Dermis microvascular lymphatic vessel endothelial cell (primary cell): ENCODE measurements at places on chromosomes 2 and 18. TPM values are rescaled to one million over a fixed set of nuclear protein-coding genes. Genes with fewer than 3 reads are reported as not detected.

- no peak for DNase-seq
Observed at GRCh38 chr2:67108231-67108630, 288.9 kb upstream of the ETAA1 start.

DNA sequence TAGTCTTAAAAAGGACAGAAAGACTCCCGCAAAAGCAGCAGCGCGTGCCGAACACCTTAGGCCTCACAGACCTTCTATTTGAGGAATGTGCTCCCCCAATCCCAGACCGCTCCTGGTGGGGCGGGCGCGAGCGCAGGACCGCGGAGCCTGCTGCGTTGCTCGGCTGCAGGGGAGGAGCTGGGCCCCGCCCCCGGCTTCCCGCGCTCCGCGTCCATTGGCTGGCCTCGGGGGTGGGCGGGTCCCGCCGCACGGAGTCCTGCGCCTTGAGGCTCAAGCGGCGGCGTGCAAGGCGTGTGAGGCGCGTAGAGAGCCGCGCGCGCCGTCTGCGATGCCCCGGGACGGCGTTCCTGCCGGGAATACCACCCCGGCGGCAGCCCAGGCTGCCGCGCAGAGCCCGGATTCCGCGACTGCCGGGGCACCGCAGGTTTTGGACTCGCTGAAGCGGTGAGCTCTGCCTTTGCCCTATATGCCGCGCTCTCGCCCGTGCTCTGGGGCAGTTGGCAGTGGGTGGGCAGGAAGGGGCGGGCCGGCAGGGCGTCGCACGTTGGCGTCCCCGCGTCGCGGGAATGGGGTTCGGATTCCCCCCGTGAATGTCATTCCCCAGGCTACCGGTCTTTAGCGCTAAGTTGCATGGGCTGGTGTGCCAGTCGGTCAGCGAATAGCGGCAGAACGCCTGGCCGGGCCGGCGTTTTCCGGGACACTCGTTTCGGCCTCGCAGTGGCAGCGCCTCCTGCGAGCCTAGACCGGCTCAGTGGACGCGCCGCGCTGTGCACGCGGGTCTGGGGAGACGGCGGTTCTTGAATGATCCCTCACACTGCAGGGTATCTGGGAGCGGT, 49.6 kb upstream of the PAIP2B start:
- peak; percentile 89 for DNase-seq

- peak; percentile 70 for DNase-seq
Observed at GRCh38 chr2:10303694-10304378, 1.1 kb downstream of the HPCAL1 start.

DNA sequence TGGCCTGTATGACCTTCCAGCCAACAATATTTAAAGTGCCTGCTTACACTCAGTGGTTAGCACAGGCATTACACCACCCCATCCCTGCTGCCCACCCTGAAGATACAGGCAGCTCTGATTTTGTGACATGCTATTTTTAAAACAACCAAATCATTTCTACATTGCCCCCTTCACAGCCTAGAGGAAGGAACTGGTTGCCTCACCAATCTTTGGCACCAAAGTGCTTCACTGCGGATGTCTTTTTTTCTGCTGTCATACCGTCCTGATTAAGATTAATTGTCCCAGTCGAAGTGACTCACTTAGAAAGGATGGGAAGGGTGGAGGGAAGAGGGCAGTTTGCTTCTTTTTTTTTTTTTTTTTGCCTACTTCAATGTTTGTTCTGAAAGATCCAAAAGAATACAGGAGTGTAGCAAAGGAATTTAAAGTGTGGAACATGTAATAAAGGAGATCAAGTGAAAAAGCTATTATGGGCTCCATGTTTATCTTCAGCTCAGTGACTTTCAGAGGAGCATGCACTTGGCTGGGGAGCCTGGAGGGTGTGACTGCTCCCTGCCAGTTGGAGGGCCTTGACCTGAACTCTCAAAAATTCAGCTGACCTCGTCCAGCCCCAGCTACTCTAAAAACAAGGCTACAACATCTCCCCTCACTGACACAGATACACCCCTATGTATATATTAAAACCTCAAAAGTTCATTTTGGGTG, 501.1 kb upstream of the TNP1 start:
- no peak for DNase-seq

- no peak for DNase-seq
Observed at GRCh38 chr2:219723311-219723710, 95.9 kb downstream of the SLC4A3 start.

DNA sequence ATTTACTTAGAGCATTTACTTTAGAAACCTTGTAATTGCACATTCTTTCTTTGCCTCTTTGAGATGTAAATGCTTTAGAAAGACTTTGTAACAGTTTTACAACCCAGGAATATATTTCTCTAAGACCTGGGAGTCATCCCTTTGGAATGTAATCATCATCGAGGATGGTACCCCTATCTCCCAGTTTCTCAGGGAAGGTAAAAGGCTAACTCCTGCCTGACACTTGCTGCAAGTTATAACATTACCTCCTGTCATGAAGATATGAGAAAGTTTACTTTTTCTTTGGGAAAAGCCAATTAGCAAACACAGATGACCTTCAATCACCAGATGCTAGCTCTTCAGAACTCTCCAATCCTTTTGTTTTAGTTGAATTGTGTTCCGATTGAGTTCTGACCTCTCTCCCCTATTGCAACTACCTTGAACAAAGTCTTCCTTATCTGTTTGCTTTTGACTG, 420.3 kb upstream of the FSIP2 start:
- no peak for DNase-seq

GRCh38 chr2:1910592-1911246, 166.4 kb upstream of the PXDN start:
- DNase-seq: peak; percentile 40

GRCh38 chr2:209236377-209236776, 187.5 kb upstream of the MAP2 start:
- DNase-seq: no peak

DNA sequence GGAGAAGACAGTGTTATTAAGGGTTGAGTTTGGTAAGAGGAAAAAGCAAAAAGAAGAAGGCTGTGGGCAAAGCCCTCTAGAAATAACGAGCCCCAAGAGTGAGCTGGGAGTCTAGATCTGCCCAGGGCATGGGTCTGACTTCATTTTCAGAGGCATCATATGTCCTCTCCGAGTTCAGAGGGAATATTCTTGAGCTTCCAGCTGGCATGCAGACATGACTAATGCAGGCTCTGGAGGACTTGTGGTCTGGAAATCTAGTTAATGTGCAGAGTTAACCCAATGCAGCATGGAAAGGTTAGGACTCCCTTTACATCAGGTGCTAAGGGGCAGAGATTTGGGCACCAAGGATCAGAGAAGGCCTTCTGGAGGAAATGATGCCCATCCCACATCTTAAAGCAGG, 7.3 kb downstream of the ACMSD start:
- no peak for DNase-seq

DNA sequence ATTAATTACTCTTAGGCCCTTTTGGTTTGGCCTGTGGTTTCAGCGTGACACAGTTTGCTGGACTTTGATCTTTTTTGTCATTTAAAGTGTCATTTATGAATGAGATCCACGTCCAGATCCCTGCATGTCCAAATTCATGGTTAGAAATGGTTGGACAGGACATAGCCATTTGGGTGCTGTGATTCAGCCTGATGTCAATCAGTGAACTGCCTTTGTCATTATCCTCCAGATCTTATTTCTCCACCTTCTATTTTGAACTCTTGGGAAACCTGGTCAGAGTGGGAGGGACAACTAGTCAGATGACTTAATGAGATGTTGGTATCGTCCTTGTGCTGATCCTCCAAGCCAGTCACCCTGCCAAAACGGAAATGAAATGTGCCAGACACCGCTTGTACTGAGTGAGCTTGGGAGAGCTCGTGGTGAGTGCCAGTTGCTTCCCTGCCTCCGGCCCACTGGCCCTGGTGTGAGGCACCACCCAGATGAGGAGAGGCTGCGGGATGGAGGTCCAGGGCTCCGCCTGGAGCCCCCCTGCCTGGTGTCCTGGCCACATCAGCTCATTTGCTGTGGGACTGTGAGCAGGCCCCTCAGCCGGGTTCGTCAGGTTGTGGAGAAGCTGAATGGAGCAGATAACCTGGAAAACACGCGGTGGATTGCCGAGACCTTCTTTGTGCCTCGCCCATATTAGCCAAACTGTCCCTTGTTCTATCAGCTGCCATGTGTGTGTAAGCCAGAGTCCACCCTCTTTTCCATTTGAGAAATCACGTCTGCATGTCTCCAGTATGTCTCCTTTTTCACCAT, 70.1 kb downstream of the DGKD start:
- no peak for DNase-seq

DNA sequence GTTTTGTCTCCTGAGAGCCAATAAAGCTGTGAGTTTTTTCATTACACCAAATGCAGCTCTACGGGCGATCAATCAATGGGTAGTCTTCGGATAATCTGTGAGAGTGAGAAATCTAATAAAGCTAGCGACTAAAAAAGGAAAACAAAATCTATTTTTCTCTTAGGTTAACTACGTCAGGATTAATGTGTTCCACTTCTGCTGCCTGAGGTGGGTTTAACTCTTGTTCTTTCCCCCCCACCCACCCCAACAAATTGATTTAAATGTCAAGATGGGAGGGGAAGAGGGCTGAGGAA, 63.0 kb upstream of the PSMD14 start:
- DNase-seq: no peak

DNA sequence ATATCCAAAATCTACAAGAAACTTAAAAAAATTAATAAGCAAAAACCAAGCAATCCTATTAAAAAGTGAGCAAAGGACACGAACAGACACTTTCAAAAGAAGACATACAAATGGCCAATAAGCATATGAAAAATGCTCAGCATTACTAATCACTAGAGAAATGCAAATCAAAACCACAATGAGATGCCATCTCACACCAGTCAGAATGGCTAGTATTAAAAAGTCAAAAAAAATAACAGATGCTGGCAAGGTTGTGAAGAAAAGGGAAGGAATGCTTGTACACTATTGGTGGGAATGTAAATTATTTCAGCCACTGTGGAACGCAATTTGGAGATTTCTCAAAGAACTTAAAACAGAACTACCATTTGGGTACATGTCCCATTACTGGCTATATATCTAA, 128.8 kb upstream of the SESTD1 start:
- DNase-seq: no peak

DNA sequence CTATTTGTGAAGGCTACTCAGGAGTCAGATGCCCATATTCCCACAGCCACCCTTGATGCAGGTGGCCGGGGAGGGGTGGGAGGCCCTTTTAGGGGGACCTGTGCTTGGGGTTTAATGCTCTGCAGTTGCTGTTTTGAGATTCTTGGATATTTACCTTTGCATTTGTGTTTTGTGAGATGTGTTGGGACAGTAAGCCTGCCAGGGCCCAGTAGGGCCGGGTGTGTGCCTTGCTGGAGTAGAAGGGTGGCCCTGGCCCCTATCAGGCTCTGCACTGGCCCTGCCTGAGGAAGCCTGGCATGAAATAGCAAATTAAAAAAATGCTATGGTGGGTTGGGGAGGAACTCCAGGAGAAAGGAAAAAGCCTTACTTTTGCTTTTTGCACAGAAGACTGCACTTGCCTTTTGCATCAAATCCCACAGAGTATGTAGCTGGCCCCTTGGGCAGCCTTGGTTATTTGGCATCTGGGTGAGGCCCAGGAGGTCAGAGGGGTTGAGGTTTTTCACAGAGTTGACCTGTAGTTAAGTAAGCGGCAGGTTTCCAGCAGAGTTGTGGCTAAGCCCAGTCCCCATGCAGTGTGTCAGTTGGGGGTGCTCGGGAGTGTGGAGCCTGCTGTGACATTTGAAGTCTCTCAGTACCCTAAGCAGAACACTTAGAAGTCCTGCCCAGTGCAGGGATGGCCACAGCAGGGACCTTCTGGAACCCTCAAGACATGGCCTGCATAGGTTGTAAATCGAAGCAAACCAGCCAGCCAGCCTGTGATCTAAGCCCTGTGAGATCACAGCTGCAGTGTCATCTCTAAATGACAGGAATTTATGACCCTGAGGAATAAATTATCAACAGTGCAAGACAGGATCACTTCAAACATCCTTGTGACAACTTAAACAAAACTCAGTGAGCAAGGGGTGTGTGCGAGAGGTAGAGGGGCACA, 68.8 kb downstream of the SH3RF3 start:
- no peak for DNase-seq

- DNase-seq: no peak
Observed at GRCh38 chr18:34991152-34991551, 50.1 kb upstream of the MAPRE2 start.

GRCh38 chr18:31658670-31659575, 25.5 kb downstream of the B4GALT6 start:
- DNase-seq: peak; percentile 84

DNA sequence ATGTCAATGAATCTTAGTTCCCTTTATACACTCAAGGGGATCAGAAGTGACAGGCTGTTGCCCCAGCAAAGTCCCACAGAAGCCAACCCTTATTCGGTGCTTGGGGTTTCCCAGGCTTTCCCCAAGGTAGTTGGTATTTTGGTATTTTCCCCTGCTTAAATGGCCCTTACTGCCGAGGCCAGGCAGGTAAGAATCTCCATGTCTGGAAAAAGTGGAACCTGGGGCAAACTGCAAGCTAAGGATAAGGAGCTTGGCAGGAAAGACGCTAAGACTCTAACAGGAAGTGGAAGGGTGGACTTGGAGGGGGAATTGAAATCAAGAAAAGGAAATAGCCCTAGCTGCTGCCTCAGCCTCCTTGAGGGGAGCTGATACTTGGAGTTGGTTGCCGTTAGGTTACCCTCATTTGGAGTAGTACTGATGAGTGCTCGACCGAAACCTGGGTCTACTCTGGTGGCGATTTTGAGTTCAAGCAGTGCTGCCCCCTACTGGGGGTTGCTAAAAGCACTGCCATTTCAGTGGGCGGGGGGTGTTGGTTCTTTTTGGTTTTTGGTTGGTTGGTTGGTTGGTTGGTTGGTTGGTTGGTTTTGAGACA, 3.3 kb upstream of the GPBAR1 start:
- peak; percentile 23 for DNase-seq

GRCh38 chr18:21132398-21132918, 20.8 kb upstream of the ROCK1 start:
- no peak for DNase-seq

DNA sequence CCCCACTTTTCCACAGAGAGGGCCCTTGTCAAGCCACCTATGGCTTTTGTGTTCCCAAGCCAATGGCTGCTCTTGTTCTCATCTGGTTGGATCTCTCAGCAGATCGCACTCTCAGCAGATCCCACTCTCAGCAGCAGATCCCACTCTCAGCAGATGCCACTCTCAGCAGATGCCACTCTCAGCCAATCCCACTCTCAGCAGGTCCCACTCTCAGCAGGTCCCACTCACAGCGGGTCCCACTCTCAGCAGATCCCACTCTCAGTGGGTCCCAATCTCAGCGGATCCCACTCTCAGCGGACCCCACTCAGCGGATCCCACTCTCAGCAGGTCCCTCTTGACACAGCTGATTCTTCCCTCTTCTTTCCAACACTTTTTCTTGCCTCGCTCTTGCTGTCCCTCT, 59.3 kb upstream of the MGAT4A start:
- no peak for DNase-seq

GRCh38 chr2:37350034-37350433, 5.6 kb downstream of the QPCT start:
- no peak for DNase-seq

NAT8 gene
- not detected in 2 replicates for total RNA-seq

PLCL1 gene
- total RNA-seq: 0.76 and 1.0 TPM in 2 replicates

LHCGR gene
- total RNA-seq: not detected in 2 replicates

DNAJC5G gene
- total RNA-seq: 0.39 and 1.0 TPM in 2 replicates

SLC4A5 gene
- under 0.01 and 0.25 TPM in 2 replicates for total RNA-seq

CLASP1 gene
- 28.4 and 38.4 TPM in 2 replicates for total RNA-seq

TRMT61B gene
- 8.5 and 9.4 TPM in 2 replicates for total RNA-seq

MDH1B gene
- total RNA-seq: 0.13 TPM in 2 replicates

ERFE gene
- total RNA-seq: 0.13 TPM in 2 replicates

THSD7B gene
- total RNA-seq: not detected in 2 replicates

FOXD4L1 gene
- not detected in 2 replicates for total RNA-seq

FSIP2 gene
- total RNA-seq: under 0.01 TPM in 2 replicates
